ENCODE measurements at places on chromosomes 16 and 17. TPM values are rescaled to one million over a fixed set of nuclear protein-coding genes. Genes with fewer than 3 reads are reported as not detected.

The PRR29 gene
- 0.21 TPM for polyA plus RNA-seq

The MT1H gene
- not detected for polyA plus RNA-seq

The CPHXL2 gene
- not detected for polyA plus RNA-seq

The MMD gene
- 5.8 TPM for polyA plus RNA-seq

The TBX4 gene
- 3.7 TPM for polyA plus RNA-seq

DNA sequence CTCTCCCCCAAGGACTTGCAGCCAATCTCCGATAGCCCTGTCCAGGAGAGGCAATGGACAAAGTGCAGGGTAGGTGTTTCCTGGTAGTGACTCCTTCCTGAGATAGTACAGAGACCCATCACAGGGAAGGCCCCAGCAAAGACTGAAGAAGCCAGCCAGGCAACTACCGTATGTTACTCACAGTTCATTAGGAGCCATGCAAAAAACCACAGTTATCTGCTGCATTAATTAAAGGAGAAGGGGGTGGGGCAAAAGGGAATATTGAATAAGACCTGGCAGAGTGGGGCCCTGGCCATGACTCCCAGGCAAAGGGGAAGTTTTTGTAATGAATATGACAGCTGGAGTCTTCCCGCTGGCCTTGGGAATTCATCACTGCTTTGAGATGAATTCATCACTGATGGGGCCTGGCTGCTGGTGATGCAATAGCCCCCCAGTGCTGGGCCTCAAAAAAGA lies 2.5 kb upstream of the SLC13A2 start:
- no peak for DNase-seq

- no peak for DNase-seq
Measured at GRCh38 chr17:66740226-66740625, 94.7 kb upstream of the CACNG5 start.

- no peak for DNase-seq
Measured at GRCh38 chr17:31147507-31148202, 52.9 kb downstream of the NF1 start.

The CDT1 gene
- polyA plus RNA-seq: 2.2 TPM

The KDM6B gene
- polyA plus RNA-seq: 1.2 TPM

The BAIAP3 gene
- 0.33 TPM for polyA plus RNA-seq

GRCh38 chr16:12881740-12882139 lies 19.7 kb upstream of the SHISA9 start:
- DNase-seq: no peak

DNA sequence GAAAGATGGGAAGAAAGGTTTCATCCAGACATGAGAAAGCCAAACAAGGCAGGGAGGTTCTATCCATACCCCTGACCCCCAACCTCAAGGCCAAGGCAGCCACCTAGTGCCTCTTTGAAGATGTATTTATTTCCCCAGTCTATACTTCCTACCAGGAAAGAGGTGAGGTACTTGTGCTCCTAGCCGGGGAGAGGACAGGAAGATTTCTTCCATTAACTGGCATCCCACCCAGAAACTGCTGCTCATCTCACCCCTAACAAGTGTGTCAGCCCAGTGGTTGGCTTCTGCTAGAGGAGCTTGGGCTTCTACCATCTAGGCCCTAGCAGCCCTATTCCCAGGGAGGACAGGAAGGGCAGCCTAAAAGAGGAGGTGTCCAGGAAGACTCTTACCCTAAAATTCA lies 8.9 kb downstream of the COPZ2 start:
- DNase-seq: no peak

DNA sequence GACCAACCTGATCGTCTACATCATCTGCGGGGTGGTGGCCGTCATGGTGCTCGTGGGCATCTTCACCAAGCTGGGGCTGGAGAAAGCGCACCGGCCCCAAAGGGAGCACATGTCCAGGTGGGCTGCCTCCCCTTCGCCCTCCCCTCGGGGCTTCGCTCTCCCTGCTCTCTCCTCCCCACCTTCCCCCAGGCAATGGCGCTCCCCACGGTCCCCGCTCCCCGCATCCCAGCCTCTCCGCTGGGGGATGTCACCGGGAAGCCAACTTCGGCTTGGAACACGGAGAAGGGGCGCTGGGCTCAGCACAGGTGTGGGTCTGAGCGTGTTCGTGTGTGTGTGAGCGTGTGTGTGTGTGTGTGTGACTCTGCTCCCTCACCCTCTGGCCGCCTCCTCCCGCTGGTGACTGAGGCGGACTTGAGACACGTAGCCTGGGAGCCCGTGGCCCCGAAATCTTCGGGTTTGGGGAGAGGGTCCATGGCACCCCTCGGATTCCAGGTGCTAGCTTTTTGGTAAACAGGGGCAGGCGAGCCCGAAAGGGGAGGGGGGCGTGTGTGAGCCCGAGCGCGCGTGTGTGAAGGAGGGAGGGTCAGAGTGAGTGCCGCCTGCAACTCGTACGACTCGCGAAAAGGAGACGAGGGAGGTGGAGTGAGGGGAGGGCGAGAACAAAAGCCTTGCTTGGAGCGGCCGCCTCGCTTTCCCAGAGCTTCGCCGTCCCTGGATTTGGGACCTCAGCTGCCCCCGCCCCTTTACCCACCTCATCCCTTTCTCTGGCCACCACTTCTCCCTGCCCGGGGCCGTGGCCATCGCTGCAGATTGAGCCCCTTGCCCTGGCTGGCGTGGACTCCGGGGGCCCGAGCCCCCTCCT lies 1.3 kb downstream of the SHISA9 start:
- DNase-seq: no peak

The SPNS3 gene
- polyA plus RNA-seq: not detected

DNA sequence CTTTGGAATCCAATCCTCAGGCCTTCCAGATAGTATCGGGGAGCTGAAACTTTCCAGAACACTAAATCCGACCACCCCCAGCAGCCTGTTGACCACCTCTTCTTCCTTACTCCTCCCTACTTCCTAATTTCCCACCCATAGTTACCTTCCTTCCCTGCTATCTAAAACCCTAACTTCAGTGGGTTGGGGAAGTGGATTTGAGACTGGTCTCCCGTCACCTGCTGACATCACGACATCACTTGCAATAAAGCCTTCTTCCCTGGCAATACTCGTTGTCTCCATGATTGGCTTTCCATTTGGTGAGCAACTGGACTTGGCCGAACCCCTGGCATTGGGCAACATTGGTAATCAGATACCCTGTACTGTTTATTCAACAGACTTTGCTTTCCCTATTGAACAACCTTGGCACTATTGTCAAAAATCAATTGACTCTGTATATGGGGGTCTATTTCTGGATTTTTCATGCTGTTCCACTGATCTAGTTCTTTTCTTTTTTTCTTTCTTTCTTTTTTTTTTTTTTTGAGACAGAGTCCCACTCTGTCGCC lies 11.8 kb upstream of the FOXK2 start:
- DNase-seq: no peak

The KRT14 gene
- polyA plus RNA-seq: 0.11 TPM

DNA sequence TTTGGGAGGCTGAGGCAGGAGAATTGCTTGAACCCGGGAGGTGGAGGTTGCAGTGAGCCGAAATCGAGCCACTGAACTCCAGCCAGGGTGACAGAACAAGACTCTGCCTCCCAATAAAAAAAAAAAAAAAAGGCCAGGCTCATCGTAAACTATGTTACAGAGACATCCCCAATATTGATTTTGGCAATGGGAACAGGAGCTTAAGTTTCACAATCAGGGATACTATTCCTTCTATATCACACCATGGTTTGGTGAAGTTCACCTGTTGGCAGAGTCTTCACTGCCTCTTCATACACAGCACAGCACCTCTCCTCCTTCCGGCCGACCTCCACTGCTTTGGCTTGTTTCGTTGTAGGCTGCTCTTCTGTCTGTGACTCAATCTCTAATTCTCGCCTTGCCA lies 21.2 kb downstream of the UTP6 start:
- no peak for DNase-seq

DNA sequence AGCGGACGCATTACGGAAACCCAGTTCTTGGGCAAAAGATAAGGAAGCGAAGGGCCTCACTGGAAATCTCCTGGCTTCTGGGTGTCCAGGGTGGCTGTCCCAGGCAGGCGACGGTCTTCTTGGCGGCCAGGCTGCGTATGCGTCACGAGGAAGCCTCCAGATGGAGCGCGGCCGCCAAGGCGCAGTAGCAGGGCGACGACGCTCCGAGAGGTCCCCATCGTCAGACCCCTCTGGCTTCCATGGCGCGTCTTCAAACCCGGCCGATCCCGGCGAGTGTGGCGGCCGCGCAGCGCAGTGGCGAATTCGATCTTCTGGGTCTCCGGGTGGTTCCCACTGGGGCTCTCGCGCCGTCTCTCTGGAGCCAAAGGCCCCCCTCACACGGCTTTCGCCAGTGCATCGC lies 13.8 kb upstream of the ANKRD40CL start:
- no peak for DNase-seq

- DNase-seq: no peak
Measured at GRCh38 chr17:20989991-20990855, 52.6 kb downstream of the USP22 start.

DNA sequence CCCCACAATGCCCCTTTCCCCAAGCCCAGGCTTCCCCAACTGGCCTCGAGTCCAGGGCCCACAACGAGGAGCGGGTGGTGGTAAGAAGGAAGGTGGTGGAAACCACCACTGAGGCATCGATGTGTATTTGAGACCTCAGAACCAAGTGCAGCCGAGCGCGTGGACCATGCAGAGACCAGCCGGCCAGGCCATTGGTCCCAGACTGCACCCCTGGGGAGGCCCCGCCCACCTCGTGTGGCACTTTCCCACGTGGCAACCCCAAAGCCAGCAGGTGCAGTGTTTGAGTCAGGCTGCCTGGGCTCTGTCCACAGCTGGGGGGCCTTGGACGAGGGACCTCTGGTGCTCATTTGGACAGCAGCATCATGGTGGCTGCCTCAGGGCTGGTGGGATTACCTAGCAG lies 28.1 kb upstream of the BAHCC1 start:
- DNase-seq: no peak

DNA sequence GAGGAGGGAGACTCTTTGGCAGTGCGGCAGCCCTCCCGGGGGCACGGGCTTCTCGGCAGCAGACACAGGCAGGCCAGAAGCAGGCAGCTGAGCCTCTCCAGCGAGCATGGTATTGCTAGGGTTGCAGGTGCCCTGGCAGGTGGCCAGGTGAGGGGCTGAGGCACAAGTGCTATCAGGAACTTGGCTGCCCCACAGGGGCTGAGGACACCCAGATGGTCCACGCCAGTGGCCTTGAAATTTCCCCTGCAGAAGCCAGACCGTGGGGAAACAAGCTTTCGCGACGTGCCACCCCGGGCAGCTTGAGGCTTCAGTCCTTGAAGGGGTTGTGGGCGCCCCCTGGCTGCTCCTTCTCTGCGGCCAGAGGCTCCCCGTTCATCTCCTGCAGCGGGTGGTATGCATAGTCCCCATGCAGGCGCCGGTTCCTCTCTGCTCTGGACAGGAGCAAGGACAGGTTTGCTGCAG lies 8.5 kb downstream of the NAGPA start:
- DNase-seq: no peak

- no peak for DNase-seq
Measured at GRCh38 chr16:7601100-7601499, 268.5 kb downstream of the RBFOX1 start.

GRCh38 chr17:3914312-3914670 lies 2.0 kb downstream of the P2RX1 start:
- no peak for DNase-seq

The TRAF7 gene
- 37.0 TPM for polyA plus RNA-seq

The ZDHHC7 gene
- 111 TPM for polyA plus RNA-seq

- DNase-seq: no peak
Measured at GRCh38 chr16:85544016-85544415, 69.1 kb upstream of the GSE1 start.

The GDPD1 gene
- 0.86 TPM for polyA plus RNA-seq

The ADAP2 gene
- 0.12 TPM for polyA plus RNA-seq

The CCDC144A gene
- 0.02 TPM for polyA plus RNA-seq

GRCh38 chr17:32625971-32626370 lies 139.2 kb downstream of the CDK5R1 start:
- no peak for DNase-seq

GRCh38 chr17:27888067-27888466 lies 5.1 kb downstream of the LYRM9 start:
- DNase-seq: no peak

GRCh38 chr16:88509749-88510069 lies 56.6 kb downstream of the ZFPM1 start:
- no peak for DNase-seq

- DNase-seq: no peak
Measured at GRCh38 chr17:39627047-39627711, 427 bp downstream of the PPP1R1B start.

DNA sequence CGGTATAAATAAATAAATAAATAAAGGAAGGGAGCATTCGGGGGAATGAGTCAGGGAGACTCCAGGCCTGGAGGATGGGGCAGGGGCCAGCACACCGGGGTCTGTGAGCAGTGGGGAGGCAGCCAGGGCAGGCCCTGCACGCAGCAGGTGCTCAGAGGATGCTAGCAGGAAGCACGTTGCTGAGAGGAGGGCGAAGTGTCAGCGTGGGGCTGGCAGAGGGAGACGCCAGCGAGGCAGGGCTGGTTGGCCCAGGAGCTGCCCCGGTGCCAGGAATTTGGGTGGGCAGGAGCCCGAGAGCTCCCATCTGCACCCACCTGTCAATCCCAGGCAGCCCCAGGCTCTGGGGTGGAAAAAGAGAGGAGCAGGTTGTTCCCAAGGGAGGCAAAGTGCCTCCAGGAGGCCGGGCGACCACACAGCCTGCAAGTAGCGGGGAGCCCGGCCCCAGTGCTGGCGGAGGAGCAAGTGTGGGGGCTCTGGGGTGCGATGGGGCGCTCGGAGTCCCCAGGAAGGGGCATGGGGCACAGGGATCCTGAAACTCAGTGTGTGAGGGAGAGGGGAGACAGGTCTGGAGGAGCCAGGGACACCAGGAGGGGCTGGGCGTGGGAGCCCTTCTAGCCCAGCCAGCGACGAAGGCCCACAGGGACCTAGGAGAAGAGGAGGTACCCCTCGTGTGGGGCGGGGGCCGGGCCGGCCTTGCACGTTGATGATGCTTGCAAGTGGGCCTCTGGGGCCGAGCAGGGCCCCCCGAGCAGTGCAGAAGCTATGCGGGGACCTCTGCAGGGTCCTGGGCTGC lies 28.0 kb downstream of the SOX8 start:
- no peak for DNase-seq

GRCh38 chr16:53549970-53550690 lies 47.1 kb upstream of the AKTIP start:
- DNase-seq: peak; percentile 49

GRCh38 chr17:77450742-77451244 lies 310.0 kb downstream of the SEC14L1 start:
- no peak for DNase-seq

DNA sequence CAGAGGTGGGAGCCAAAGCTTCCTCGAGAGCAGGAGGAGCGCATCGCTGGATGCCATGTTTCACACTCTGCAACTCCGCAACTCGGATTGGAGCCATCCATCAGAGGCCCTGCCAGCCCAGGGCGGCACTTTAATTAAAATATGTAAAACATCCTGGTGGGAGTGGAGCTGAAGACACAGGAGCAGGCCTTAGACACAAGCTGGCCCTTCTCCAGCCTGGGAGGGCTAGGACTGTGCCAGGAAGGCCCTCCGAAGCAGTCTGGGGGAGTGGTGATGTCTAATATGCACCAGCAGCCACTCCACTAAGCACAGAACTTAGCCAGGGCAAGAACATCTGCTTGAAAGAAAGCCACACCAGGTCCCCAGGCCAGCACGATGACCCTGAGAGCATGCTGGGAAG lies 5.8 kb upstream of the CCDC182 start:
- DNase-seq: no peak

DNA sequence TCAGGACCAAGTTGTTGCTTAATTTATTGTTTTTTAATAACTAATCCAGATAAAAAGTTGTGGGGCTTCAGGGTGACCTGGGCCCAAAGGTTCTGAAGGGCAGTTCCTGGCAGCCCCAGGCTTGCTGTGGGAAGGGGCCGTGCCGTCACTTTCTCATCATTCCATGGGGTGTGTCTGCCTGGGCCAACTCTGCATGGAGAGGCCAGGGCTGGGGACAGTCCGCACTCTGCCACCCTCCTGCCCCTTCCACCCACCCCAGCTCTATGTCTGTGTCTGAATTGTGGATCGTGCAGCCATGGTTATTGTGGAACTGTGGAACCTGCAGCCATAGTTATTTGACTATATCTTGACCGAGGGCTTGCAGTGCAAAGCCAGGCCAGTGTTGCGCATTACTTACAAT lies 4.0 kb downstream of the LIMD2 start:
- no peak for DNase-seq

Data from BJ (cell line).